Cardiac muscle cell (in vitro differentiated cells and primary cell): ENCODE measurements at places on chromosomes 1 and 21. TPM values are rescaled to one million over a fixed set of nuclear protein-coding genes. Genes with fewer than 3 reads are reported as not detected.

GRCh38 chr1:209869291-209870149 lies 41.7 kb downstream of the UTP25 start:
- no peak overlapping the region for H3K4me3 ChIP-seq
- H3K4me1 ChIP-seq = peaks cover 9% of the 10 kb centered on the region
- no peak overlapping the region for H3K27ac ChIP-seq
- H3K36me3 ChIP-seq = no peaks in the 10 kb centered on the region
- DNase-seq = peak; percentile 30

Gene PAX7
- not detected in 2 replicates for total RNA-seq

- peaks cover 53% of the 10 kb centered on the region for H3K27me3 ChIP-seq
- no peaks in the 10 kb centered on the region for H3K4me1 ChIP-seq
- H3K36me3 ChIP-seq = no peaks in the 10 kb centered on the region
- DNase-seq = peak; percentile 91
- H3K27ac ChIP-seq = no peak overlapping the region
- H3K4me3 ChIP-seq = no peak overlapping the region
These were observed 74.2 kb downstream of the PTPN14 start for GRCh38 chr1:214476986-214477870.

DNA sequence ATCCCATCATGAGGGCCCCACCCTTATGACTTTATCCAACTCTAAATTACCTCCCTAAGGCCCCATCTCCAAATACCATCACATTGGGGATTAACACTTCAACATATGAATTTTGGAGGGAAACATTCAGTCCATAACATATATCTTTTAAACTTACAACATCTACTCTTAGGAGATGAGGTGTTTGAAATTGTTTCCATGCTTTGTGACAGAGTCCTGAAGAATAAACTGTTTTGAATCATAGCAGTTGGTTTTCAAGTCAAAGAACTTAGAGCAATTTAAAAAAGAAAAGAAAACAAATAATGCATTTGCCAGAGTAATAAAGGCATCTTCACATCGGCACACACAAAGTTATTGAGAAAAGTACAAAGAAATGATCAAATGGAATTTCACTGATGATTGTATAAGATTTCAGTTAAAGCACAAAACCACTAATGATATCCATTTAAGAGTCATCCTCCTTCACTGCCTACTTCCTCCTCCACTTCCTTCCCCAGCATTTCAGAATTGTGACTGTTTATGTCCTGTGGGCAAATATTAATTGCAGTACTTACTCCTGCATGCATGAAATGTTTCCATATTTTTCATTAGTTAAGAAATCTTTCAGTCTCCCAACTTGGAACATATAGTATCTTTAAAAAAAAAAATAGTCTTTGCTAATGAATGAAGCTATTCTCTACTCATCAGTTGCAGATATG lies 202.0 kb downstream of the LRRC40 start:
- no peak for DNase-seq
- no peaks in the 10 kb centered on the region for H3K27me3 ChIP-seq
- no peaks in the 10 kb centered on the region for H3K4me1 ChIP-seq
- no peak overlapping the region for H3K4me3 ChIP-seq
- no peaks in the 10 kb centered on the region for H3K36me3 ChIP-seq

Gene SSX2IP
- 14.0 and 20.5 TPM in 2 replicates for total RNA-seq

Gene KRTAP19-1
- not detected in 2 replicates for total RNA-seq
